ENCODE measurements at places on chromosomes 16 and 17. TPM values are rescaled to one million over a fixed set of nuclear protein-coding genes. Genes with fewer than 3 reads are reported as not detected.

GRCh38 chr16:72434159-72434558 lies 262.2 kb upstream of the PMFBP1 start:
- H3K27me3 ChIP-seq = no peaks in the 10 kb centered on the region
- DNase-seq = no peak
- H3K27ac ChIP-seq = no peak overlapping the region
- H3K4me1 ChIP-seq = no peaks in the 10 kb centered on the region
- H3K4me3 ChIP-seq = no peak overlapping the region

HBA1 gene
- total RNA-seq = 248 TPM

- H3K4me3 ChIP-seq = no peak overlapping the region
- H3K36me3 ChIP-seq = no peaks in the 10 kb centered on the region
- no peak for DNase-seq
These were observed 193.3 kb downstream of the IRX3 start for GRCh38 chr16:54093281-54093680.

DNA sequence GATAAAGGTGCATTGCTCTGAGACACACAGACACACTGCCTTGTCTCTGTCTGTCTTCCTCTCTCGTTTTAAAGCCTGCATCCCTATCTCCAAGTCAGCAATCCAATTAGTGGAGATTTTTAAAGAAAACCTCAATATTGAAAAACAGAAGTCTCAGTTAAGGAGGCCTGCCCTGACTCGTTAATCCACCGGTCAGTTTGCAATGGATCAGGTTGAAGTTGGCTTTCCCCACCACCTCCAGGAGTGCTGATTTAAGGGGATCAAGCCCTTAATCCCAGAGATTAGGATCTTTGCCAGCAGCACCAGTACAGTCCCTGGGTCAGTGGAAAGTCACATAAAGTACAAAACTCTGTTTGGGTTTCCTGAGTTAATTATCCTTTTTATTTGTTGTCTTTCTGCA lies 271.1 kb upstream of the ASIC2 start:
- H3K4me1 ChIP-seq = peaks cover 23% of the 10 kb centered on the region
- no peak overlapping the region for H3K4me3 ChIP-seq
